ENCODE measurements at places on chromosomes 7 and 10.

- DNase-seq = peak; percentile 17
These were observed 7.3 kb upstream of the KLHDC10 start for GRCh38 chr7:130063036-130063435.

GRCh38 chr10:54622017-54622416 lies 179.0 kb downstream of the PCDH15 start:
- no peak for DNase-seq

DNA sequence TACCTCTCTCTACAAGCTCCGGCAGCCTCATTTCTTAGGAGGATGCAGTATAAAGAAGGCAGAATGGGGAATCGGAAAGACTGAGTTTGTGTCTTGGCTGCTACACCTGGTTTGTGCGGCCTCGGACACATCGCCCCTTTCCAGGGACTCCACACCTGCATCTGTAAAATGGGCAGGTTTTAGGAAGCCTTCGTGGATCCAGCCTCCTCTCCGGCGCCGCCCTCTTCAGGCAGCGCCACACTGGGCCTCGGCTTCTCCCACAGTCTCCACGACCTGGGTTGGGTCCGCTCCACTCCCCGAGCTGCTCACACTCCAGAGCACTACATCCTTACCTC lies 341 bp downstream of the GOT1 start:
- no peak for DNase-seq

DNA sequence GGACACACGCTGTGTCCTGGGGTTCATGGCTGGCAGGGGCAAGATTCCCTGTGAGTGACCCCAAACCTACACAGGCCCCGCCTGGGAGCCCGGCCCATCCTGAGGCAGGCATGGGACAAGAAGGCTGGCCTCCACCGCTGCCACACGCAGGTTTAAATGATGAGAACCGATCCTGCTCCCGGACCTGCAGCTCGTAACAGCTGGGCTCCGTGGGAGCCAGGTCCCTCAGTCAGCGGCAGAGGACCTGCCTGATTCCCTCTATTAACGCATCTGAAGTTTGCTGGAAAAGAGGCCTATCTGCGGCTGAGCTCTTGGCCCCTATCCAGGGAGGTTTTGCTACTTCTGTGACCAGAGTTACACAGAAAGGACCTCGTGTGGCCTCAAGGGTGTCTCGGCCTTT lies 112.3 kb downstream of the VIPR2 start:
- no peak for DNase-seq

DNA sequence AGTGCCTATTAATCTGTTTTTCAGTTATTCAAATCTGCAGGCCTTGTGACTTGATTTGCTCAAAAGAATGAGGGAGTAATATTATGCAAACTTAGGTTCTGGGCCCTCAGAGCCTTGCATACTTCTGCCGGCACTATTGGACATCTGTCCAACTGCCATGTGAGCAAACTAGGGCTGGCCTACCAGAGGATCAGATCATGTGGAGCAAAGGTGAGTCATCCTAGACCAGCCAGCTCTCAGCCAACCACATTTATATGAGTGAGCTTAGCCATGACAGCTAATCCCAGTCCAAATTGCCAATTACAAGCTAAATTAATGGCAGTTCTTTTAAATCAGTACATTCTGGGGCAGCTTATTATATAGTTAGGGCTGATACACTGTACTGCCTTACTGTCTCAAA lies 69.6 kb downstream of the SDHAF3 start:
- DNase-seq = no peak

- DNase-seq = peak; percentile 79
These were observed 95.6 kb downstream of the USP6NL start for GRCh38 chr10:11515596-11516430.

- no peak for DNase-seq
These were observed 228.4 kb downstream of the FANK1 start for GRCh38 chr10:126124668-126125349.
